ENCODE measurements at places on chromosomes 13 and 19. TPM values are rescaled to one million over a fixed set of nuclear protein-coding genes. Genes with fewer than 3 reads are reported as not detected.

The ZNF540 gene
- 0.19 TPM for total RNA-seq

The CDC16 gene
- 37.8 TPM for total RNA-seq

The HRC gene
- not detected for total RNA-seq

The MLLT1 gene
- 20.0 TPM for total RNA-seq

The PGLYRP1 gene
- not detected for total RNA-seq

The SLC10A2 gene
- total RNA-seq, result not detected

The ATXN8OS gene
- not detected for total RNA-seq

The KIR2DL4 gene
- not detected for total RNA-seq

The RLN3 gene
- not detected for total RNA-seq

The FAM216B gene
- total RNA-seq, result not detected

The LGALS14 gene
- not detected for total RNA-seq

The MBD3 gene
- total RNA-seq, result 28.2 TPM

The KDELR1 gene
- 390 TPM for total RNA-seq

The ZNF471 gene
- not detected for total RNA-seq

The PSG1 gene
- total RNA-seq, result 0.22 TPM

The RAB11B gene
- 105 TPM for total RNA-seq

The GAPDHS gene
- not detected for total RNA-seq

The ZNF541 gene
- total RNA-seq, result not detected

The ZNF470 gene
- 1.6 TPM for total RNA-seq

The CERS1 gene
- 5.1 TPM for total RNA-seq

The CNN1 gene
- total RNA-seq, result 0.40 TPM

The SRRM5 gene
- 0.84 TPM for total RNA-seq

The HIF3A gene
- not detected for total RNA-seq

The MAG gene
- total RNA-seq, result not detected

The LRRC63 gene
- total RNA-seq, result not detected

The FPR3 gene
- total RNA-seq, result not detected

The APC2 gene
- total RNA-seq, result 1.3 TPM

The DMAC2 gene
- 125 TPM for total RNA-seq

The ADAMTSL5 gene
- total RNA-seq, result 2.7 TPM

The IGFL4 gene
- total RNA-seq, result 0.51 TPM

The ZNF793 gene
- 0.03 TPM for total RNA-seq

The ZNF829 gene
- total RNA-seq, result 0.41 TPM

The ZNF530 gene
- 4.4 TPM for total RNA-seq

The PSPN gene
- total RNA-seq, result 0.92 TPM

The ZNF813 gene
- 0.13 TPM for total RNA-seq

The ZNF20 gene
- 0.29 TPM for total RNA-seq

The NAPSA gene
- 0.94 TPM for total RNA-seq

Measured in A549 treated with RU486 at 1 μM for 4 hours (cell line).